ENCODE measurements at places on chromosomes 12 and 14.

GRCh38 chr14:103558071-103558882 lies 4.2 kb downstream of the BAG5 start:
- DNase-seq, result no peak

- no peak for DNase-seq
Observed at GRCh38 chr14:90514015-90514398, 117.2 kb downstream of the CALM1 start.

DNA sequence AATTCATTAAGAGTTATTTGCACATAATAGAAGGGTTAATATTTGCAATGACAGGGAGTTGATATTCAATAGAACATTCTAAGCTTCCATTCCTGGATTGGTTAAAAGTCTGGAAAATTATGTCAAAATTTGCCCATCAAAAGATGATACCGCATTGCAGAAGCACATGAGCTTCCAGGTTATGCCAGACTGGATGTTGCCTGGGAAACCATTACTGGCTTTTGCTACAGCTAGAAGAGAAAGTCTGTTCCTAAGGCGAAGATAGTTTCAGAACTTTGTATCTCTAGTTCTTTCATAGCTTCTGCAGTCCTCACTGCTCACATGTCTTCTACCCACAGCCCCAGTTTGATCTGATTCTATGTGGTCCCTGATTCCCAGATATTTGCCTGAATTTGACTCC lies 122.4 kb upstream of the AMIGO2 start:
- DNase-seq, result no peak

- no peak for DNase-seq
Observed at GRCh38 chr14:89899917-89900663, 54.4 kb downstream of the EFCAB11 start.

- no peak for DNase-seq
Observed at GRCh38 chr12:131468206-131468605, 242.7 kb upstream of the SFSWAP start.

DNA sequence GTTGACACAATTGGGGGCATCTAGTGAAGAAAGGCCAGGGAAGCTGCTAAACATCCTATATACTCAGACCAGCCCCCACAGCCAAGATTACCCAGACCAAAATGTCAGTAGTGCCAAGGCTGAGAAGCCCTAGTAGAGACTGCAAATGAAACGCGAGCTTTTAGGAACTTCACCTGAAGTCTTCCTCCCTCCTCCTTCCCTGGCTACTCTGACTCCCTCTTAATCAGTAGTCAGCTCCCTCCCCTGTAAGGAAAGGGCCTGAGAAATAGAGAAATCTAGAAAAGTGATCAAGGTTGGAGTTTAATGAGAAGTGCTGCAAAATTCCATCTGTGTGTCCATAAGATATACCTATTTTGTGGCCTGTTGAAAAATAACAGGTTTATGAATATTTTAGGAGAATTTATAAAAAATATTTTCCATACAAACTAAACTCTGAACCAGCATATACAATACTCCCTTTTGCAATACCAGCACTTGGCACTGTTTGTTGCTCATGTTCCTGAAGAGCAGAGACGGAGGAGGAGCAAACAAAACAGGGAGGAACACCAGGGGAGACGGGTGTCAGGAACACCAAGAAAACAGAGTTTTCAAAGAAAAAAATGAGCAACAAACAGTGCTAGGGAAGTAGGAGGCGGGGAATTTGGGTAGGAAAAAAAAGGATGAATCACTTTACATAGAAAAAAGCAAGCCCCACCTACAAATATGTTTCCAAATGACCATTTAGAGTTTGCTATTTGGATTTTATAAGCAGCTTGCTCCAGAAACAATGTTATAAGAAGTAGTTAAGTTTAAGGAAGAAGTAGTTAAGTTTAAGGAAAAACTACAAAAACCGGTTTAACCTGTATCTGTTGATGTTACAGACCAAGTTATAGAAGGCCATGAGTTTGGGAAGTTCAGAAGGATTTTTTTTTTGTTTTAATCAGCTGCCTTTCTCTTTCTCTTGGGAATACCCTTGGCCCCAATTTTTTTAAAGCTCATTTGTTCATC lies 282.1 kb upstream of the GRIP1 start:
- no peak for DNase-seq
